ENCODE measurements at places on chromosomes 3 and 15.

DNA sequence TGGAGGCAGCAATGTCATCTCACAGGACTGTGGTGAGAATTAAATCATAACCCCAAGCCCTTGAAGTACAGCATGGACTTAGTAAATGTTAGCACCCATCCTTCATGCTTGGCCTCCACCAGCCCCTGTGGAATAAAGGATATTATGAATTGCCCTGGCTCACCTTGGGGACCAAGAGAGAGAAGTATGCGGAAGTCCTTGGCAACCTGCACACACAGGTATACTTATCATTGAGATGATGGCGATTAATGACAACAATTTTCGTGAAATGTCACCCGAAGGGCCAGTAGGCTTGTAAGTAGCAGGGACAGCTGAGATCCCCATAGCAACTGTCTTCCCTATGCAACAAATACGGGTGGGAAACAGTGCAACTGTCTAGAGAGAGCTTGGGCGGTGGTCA is 102.0 kb downstream of the FAM43A start:
- DNase-seq = no peak

GRCh38 chr3:4006288-4006687 is 207.1 kb downstream of the LRRN1 start:
- DNase-seq = no peak

DNA sequence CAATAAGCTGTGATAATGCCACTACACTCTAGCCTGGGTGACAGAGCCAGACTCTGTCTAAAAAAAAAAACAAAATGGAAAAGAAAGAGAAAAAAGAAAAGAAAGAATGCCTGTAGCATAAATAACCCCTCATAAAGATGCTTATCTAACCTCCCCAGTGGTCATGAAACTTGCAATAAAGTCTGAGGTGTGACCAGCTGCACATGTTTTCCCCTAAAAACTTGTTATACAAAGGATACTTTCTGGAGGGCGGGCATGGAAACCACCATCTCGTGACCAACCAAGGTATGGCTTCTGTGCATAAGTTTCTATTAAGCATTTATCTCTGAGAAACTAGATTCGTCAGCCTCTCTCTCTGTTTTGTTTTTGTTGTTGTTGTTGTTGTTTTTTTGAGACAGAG is 21.8 kb downstream of the CCDC32 start:
- no peak for DNase-seq

- no peak for DNase-seq
These were observed 57.5 kb upstream of the PRR23E start for GRCh38 chr3:127135241-127136023.

DNA sequence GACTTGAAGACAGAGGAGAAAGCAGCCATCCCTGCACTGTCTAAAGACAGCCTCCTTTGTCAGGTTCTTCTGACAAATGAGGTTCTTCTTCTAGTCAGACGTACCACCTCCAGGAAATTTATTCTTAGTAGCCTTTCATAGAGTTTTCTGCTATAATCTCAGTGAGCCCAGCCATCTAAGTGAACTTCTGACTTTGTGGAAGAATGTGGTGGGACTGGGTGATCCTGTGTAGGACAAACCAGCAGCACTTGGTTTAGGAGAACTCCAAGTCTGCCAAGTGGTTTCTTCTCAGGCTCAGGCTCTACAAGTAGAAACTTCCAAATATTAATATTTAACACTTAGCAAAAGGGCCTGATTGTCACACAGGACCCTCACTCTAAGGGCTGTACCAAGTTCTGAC is 52.1 kb downstream of the TIPARP start:
- DNase-seq = no peak

DNA sequence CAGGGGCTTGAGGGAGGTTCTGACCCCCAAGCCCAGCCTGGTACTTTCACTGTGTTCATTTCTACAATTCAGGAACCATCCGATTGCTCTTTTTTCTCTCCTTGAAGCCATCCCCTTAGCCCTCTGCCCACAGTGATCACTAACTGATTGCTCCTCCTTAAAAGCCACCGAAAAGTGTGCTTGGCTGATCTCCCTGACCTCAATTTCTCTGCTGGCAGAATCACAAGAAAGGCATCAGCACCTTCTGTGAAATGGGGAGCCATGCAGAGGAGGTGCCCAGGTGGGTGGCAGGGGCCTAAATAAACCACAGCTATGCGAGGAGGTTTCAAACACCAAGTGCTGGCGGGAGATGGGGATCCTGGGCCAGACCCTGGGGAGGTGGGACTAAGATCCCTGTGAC is 56.2 kb downstream of the SRGAP3 start:
- no peak for DNase-seq

DNA sequence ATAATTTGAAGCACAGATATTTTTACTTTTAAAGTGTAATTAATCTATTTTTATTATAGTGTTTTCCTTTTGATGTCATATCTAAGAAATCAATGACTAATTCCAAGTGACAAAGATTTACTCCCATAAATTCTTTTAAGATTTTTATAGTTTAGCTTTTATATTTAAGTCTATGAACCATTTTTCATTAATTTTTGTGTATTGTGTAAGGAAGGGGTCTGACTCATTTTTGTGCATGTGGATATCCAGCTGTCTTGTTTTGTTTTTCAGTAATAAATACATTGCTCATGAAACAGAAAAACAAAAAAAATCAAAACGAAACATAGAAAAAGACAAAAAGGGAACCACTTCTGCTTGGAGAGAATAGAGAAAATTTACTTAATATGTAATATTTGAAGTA is 145.1 kb downstream of the EPHA6 start:
- DNase-seq = no peak

DNA sequence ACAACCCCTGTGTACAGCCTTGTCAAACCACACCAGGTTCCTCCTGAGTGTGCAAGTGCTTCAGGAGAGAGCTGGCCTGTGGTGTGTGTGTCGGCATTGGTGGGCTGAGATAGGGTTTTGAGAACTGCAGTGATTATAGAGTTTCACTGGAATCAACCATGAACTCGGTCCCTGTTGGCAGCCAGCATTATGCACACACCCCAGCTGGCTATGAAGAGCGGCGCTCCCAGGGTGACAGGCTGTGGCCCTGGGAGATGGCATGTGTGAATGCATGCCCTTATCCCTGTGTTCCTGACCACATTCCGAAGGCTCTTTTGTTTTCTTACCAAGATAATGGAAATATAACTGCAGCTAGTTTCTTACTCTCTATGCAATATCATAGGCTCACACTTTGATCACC is 101.8 kb downstream of the SNRK start:
- no peak for DNase-seq
